Left hindlimb (tissue), 1 donor: ENCODE measurements at places on chromosomes 1 and 21.

DNA sequence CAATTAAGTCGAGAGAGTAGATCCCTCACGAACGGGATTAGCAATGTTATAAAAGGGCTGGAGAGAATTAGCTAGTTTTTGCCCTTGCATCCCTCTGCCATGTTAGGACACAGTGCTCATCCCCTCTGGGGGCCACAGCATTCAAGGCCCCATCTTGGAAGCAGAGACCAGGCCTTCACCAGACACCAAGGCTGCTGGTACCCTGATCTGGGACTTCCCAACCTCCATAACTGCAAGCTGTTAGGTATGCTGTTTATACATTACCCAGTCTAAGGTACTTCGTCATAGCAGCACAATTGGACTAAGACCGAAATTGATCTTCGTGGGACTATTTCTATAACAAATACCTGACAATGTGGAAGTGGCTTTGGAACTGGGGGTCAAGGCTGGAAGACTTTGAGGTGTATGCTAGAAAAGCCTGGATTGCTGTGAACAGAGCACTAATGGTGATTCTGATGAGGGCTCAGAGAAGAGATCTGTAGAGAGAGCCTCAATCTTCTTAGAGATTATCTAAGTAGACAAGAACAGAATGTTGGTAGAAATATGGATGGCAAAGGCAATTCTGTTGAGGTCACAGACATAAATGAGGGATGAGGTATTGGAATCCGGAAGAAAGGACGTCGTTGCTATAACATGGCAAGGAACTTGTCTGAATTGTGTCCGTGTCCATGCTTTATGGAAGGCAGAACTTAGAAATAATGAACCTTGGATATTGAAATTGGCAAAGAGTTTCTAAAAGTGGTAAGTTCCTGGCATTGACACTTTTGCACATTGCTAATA is 83.8 kb upstream of the KIF26B start:
- no peak for DNase-seq

GRCh38 chr1:182662121-182662890 is 22.1 kb downstream of the RGS8 start:
- DNase-seq, result no peak

GRCh38 chr1:29176576-29176975 is 5.1 kb downstream of the SRSF4 start:
- no peak for DNase-seq

DNA sequence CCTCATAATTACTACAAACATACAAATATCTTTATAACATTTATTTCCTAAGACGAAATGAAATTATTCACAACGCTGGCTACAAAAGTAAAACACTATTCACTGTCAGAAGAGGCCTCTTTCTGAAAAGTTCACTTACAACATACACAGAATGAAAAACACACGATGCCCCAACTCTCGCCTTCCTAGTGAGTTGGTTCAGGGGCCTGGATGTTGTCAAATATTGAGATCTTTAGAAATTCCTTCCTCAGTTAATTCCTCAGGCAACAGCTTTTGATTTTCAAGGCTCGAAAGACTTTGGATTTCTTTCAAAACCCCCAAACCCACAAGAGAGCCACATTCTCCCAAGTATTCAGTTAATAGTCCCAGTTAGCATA is 14.2 kb upstream of the KCNE1 start:
- no peak for DNase-seq

- no peak for DNase-seq
Observed at GRCh38 chr1:212683357-212683722, 16.3 kb downstream of the BATF3 start.

- no peak for DNase-seq
Observed at GRCh38 chr1:145879775-145880174, 5.9 kb downstream of the ANKRD35 start.

DNA sequence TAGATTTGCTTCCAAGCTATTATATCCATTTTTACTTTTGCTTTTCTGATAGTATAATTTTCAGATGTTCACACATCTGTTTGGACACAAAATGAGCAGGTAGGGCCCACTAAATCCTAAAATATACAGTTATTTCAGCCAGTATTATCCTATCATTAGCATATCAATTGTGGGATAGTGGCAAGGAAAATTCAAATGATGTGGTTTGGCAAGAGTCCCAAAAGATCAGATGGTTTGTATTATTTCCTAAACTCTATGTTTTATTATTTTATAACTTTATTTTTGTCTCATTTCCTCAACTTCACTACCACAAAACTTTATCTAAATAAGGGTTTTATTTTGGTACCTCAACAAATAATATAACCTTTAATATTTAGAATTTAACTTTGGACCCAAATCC is 1659.6 kb downstream of the NCAM2 start:
- DNase-seq, result no peak

GRCh38 chr1:246907472-246907871 is 24.3 kb downstream of the AHCTF1 start:
- no peak for DNase-seq

DNA sequence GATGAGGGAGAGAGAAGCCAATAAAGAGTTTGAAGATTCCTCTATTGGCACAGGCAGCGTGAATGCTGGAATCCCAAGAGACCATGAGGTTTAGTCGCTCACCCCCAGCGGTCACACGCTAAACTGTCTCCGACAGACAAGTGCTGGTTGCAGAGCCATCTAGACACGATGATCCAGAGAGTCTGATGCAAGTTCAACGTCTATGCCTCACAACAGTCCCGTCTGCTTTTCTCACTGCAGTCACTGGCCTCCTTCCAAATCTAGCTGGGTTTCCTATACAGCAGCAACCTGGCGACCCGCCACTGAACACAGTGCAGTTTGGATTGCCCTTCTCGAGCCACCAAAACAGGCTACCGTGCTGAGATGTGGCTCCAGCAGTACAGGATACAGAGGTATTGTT is 98.6 kb upstream of the KRTAP19-8 start:
- peak; percentile 71 for DNase-seq

- peak; percentile 38 for DNase-seq
Observed at GRCh38 chr21:46001821-46002681, 20.5 kb downstream of the COL6A1 start.

- DNase-seq, result peak; percentile 75
Observed at GRCh38 chr1:3314491-3315381, 139.7 kb upstream of the ARHGEF16 start.

GRCh38 chr1:12409681-12410080 is 179.9 kb downstream of the VPS13D start:
- DNase-seq, result peak; percentile 45

DNA sequence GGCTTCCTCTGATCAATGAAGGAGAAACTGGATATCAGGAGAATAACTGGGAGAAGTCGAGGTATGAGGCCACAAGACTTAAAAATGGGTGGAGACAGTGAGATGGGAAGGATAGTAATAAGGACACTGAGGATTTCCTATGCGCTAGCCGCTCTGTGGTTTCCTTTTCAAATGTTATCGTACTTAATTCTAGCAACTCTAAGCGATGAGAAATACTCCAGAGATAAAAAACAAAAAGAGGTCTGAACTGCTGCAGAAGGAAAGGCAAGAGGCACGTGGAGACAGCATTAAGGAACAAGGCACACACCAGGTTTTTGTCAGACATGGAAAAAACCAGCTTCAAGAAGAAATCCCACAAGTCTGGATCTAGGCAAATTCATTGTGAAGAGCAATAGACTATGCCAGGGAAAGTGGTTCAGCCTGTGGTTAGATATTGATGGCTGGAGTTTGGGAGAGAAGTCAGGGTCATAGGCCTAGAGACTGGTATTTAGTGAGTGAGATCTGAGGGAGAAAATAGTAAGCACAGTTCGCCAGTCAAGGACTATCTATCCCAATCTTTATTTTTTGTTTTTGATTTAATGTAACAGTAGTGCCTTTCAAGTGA is 5.3 kb downstream of the CLCA2 start:
- DNase-seq, result no peak

DNA sequence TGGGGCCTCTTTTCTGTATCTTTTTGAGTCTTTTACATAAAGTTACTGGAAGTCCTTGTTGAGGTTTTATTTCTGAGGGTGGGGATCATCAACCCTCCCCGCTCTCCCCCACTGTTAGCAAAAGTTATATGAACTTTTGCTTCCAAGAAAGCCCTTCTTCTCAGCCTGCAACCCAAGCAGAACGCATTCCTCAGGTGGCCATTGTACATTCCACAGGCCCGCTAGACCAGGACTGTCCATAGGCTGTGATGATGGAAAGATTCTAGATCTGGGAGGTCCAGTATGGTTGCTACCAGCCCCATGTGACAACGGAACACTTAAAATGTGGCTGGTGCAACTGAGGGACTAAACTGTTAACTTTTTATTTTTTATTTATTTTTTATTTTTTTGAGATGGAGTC is 11.8 kb upstream of the YBX1 start:
- DNase-seq, result no peak

GRCh38 chr1:160018900-160019299 is 12.9 kb downstream of the PIGM start:
- no peak for DNase-seq

- no peak for DNase-seq
Observed at GRCh38 chr1:206978259-206978658, 8.0 kb upstream of the FCAMR start.

- no peak for DNase-seq
Observed at GRCh38 chr21:21740207-21740606, 742.0 kb downstream of the NCAM2 start.

DNA sequence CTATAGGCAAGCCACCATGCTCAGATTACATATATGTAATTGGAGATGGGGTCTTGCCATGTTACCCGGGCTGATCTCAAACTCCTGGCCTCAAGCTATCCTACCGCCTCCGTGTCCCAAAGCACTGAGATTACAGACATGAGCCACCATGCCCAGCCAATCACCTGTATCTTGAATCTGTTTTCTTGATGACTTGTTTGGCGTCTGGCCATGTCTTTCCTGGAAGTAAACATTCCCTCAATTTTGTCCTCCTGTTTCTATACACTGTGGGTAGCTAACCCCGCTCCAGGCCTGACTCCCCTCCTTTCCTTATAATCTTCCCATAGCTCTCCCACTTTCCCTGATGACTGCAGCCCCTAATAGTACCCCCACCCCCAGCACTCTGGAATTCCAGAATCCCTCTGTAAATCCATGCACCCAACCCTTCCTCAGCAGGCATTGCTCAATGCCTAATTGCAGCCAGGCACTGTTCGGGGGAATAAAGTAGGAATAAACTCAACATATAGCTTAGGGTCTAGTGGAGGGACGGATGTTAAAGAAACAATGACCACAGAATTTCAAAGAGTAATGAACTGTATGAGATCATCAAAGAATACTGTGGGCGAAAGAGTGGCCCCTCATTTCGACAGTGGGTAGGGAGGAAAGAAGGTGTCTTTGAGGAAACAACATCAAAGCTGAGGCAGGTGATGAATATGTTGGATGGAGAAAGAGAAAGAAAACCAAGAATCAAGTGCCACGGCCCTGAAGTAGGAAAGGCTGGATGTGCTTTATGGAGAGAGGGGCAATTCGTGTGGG is 161.5 kb downstream of the ADSS2 start:
- DNase-seq, result no peak

DNA sequence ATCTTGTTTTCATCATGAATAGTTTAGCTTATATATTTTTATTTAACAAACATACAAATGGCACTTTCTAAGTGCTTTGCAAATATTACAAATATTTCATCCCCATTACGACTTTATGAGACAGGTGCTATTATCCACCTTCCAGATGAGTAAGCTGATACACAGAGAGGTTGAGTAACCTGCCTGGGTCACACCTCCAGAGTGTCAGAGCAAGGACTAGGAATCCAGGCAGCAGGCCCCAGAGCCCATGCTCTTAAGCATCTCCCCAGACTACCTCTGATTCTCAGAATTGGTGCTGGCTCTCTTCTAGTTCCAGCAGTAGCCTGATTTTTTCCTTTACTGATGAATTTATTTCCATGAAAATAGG is 40.0 kb downstream of the EPHB2 start:
- no peak for DNase-seq

GRCh38 chr1:228370941-228371740 is 35.5 kb downstream of the TRIM11 start:
- peak; percentile 29 for DNase-seq

DNA sequence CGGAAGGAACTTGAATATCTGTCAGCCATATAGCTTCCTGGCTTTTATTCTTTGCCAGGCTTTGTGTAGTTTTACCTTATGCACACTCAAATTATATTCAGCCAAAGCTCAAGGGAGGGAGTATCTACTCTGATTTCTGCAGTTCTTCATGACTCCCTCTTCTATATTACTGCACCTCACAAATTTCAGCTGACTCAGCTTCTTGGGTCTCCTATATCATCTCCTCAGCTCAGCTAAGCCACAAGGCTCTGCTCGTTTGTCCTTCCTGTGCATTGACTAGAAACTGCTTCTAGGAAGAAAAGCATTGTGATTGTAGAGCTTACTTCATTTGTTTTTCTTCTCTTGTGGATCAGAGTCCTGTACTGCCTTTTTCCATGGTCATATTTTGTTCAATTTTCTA is 37.4 kb downstream of the BTBD8 start:
- no peak for DNase-seq

DNA sequence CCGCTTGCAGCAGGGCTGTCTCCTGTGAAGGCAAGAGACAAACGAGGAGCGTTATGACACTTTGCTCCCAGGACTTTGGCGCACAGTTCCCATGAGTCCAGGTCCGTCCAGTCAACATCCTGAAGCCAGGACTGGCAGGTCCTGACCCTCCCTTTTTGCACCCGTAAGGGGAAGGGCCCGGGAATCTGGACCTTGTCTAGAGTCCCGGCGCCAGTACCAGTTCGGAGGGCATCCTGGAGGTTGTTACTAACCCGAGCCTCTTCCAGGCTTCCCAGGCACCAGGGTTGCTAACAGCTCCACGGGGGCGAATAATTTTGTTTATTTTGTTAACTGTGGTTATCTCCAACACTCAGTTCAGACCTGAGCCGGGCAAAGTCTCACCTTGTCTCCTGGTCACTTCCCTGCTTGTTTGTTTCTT is 682 bp upstream of the RWDD3 start:
- DNase-seq, result peak; percentile 39

DNA sequence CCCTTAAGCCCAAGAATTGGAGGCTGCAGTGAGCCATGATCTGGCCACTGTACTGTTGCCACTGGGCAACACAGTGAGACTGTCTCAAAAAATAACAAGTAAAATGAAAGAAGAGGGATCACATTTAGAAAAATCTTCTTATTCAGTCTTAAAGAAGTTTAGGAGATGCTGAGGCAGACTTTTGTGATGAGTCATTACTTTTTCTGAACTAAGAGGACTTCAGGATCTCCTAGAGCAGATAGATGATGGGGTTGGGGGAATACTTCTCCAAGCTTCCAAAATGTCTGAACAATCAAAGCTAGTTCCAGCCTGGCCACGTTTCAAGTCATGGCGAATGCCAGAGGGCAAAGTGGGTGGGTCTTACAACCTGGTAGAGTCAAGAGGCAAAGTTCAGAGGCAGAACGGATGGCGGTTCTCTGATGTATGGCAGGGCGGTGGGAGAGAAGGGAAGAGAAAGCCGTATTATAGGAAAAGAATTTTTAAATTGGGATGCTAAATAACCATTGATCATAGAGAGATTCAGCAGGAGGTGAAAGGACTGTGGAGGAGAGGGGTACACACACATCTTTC is 2.1 kb upstream of the CIART start:
- no peak for DNase-seq

DNA sequence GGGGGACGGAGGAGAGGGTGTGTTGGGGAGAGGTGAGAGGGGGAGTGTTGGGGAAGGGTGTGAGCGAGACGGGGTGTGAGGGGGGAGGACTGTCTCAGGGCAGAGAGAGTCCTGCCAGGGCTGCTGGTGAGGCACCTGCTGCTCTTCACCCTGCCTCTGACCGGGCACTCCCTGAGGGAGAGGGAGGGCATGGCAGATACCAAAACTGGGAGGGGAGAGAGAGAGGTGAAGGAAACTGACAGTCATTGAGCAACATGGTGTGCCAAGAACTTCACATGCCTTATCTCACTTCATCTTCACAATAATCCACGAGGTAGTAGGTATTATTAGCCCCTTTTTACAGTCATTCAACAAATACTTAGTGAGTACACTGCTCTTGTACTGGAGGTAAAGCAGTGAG is 61.3 kb upstream of the ARTN start:
- DNase-seq, result no peak

- no peak for DNase-seq
Observed at GRCh38 chr21:38824124-38824822, 18.5 kb downstream of the ETS2 start.
